ENCODE measurements at places on chromosomes 2 and 18.

- DNase-seq = no peak
These were observed 7.6 kb downstream of the POU3F3 start for GRCh38 chr2:104861351-104862057.

DNA sequence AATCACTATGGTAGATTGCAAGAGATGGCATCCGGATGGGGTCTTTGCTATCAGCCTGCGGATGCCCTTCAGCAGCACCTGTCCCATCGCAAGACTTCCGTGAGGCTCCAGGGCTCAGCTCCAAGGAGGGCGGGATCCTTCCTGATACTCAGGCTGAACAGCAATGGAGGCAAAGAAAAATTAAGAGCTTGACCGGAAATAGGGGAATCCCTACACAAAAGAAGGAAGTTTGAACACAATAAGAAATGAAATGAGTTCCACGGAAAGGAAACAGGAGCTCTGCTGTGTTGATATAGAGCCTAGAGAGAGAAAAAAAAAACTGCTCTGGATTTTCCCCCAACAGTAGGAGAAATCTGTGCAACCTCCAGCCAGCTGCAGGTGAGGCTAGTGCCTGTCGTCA is 91.9 kb downstream of the ARL4C start:
- no peak for DNase-seq

DNA sequence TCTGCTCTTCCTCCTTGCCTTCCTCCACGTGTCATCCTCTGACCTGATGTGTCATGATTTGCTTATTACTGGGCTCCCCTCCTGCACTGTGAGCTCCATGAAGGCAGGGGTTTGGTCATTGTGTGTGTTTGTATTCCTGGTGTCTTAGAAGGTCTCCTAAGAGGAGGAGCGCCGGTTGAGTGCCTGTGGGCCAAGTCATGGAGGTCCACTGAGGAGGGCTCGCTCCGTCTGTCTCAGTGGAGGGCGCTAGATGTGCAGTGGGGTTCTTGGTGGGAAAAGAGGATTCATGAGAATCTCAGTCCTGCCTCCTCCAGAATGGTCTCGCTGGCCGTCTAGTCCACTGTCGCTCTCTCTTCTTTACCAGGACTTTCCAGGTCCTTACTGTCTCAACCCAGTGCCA is 100.2 kb downstream of the VWA3B start:
- DNase-seq = no peak

GRCh38 chr2:341017-341542 is 53.2 kb upstream of the ALKAL2 start:
- no peak for DNase-seq

GRCh38 chr18:3651266-3651665 is 201.3 kb downstream of the TGIF1 start:
- DNase-seq = peak; percentile 25

DNA sequence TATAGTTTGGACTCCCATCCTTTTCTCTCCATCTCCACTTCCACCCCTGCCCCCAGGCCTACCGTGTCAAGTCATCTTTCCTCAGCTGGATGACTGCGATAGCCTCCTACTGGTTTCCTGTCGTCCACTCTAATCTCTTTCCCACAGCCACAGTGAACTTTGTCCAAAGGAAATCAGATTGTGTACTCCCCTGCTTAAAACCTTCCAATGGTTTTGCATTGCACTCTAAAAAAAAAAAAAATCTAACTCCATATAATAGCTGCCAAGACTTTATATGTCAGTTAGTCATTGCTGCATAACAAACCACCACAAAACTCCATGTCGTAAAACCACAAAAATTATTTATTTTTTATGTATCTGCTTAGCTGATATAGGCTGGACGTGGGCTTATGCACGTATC is 160.2 kb upstream of the CCDC68 start:
- DNase-seq = no peak

- DNase-seq = peak; percentile 87
These were observed 43.8 kb downstream of the CDH19 start for GRCh38 chr18:66560094-66560493.

DNA sequence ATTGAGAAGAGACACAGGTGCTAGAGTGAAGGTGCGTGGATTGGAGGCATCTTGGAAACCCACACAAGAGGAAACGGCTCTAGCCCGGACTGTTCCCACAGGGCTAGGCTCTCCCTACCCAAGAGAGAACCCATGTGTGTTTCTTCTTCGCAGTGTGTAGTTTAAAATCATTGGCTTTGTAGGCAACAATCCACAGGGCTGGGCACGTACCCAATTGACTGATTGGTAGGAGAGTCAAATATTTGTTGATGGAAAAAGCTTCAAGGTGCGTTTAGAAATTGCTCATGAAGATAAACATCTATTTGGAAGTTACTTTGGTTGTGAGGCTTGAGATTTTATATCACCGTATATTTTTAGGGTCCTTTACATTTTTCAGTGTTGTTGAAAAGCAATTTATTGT is 13.2 kb upstream of the YWHAQ start:
- no peak for DNase-seq

- no peak for DNase-seq
These were observed 199.2 kb downstream of the TNS1 start for GRCh38 chr2:217803653-217803960.

DNA sequence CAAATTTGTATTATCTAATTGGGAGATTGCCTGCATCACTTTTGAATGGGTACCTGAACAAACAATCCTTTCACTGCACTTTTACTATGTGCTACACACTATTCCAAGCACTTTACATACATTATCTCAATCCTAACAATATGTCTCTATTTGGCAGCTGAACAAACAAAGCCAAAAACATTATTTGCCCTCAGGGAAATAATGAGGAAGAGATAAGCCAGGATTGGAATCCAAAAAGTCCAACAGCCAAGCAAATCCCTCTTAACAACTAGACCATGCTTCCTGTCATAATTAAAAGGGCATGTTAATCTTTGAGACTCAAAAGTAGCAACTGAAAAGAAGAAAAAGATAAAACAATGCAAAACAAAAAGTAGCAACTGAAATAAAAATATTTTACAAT is 32.1 kb downstream of the RPRD1A start:
- DNase-seq = peak; percentile 45

DNA sequence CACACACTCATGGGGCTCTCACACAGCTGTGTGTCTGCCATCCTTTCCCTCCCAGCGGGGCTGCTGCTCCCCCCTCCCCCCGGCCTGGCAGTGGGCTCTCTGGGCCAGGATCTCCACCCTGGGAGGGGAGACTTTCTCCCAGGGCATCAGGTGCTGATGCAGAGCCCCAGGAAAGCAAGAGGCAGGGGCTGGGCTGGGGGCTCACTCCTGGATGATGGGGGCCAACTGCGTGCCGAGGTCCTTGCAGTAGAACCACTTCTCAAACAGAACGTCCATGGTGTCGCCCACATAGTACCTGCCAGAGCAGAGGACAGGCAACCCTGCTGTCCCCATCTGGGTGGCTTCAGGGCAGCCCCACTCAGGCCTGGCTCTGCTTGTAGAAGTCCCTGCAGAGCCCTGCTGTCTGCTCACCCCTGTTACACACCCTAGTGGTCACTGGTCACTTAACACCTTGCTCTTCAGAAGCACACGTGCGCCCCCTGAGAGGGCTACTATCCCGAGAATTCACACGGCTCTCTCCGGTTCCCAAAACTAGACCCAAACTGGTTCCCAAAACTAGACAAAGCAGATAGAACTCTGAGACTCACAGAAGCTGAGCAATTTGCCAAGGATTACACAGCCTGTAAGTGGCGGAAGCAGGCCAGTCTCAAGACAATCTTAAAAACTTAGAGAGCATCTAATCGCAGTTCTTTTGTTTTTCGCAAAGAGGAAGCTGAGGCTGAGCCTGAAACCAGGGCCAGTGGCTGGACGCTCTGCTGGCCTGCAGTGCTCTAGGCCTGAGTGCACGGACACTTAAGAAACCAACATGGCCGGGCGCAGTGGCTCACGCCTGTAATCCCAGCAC is 6.6 kb upstream of the OXER1 start:
- peak; percentile 55 for DNase-seq

DNA sequence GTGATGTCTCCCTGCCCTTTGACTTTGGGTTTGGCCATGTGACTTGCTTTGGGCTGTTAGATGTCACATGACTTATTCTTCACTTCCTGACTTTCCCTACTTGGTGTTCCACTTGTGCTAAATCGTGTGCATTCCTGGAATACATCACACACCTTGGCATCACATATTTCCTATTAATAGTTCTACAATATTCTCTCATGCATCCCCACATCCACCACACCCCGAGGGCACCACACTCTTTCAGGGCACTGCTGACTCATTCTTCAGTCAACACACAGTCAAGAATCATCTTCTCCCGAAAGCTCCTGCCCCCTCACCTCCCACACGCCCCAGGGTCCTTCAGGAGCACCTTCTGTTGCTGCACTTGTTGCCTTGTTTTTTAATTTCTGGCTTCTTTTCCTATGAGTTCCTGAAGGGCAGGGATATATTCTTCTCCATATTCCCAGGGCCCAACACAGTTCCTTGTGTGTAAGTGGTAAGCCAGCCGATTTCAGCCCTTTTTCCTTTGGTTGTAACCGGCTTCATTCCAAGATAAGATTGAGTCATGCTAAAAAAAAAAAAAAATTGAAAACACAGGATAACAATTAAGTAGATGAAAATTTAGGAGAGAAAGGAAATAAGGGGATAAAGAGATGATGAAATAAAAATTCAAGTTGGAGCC is 341.4 kb downstream of the SLC4A3 start:
- peak; percentile 7 for DNase-seq
